ENCODE measurements at places on chromosomes 16 and 17.

GRCh38 chr17:20289984-20290383 is 177.4 kb downstream of the LGALS9B start:
- no peak for DNase-seq

DNA sequence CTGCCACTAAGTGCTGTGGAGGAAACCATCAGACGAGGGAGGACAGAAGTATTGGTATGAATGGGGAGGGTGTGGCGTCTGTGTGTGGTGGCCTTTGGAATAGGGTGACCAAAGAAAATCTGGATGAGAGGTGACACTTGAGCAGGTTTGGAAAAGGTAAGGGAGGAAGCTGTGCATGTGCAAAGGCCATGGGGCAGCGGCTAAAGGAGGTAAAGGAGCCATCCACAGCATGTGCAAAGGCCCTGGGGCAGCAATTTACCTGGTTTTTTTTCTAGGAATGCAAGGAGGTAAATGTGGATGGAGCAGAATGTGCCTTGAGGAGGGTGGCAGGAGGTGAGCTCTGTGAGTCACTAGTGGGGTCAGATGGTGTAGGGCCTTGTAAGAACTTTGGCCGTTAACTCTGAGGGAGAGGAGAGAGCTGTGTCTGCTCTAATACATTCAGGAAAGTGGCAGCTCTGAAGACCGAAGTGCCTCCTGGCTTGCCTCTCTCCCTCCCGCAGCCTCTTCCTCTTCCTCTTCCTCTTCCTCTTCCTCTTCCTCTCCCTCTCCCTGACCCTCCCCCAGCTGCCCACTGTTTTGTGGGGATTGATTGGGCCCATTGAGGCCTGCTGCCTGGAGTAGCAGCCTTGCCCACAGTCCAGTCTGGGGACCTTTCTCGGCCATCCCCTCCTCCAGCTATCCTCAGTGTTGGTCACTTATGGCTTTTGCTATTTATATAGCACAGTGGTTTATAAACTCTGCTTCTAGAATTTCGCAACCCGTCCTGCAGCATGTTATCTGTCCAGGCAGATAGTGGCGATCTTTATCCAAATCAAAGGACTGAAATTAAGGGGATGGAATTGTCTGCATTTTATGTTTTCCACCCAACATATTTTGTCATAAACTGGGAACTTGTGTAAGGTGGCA is 38.7 kb downstream of the CMIP start:
- peak; percentile 40 for DNase-seq

DNA sequence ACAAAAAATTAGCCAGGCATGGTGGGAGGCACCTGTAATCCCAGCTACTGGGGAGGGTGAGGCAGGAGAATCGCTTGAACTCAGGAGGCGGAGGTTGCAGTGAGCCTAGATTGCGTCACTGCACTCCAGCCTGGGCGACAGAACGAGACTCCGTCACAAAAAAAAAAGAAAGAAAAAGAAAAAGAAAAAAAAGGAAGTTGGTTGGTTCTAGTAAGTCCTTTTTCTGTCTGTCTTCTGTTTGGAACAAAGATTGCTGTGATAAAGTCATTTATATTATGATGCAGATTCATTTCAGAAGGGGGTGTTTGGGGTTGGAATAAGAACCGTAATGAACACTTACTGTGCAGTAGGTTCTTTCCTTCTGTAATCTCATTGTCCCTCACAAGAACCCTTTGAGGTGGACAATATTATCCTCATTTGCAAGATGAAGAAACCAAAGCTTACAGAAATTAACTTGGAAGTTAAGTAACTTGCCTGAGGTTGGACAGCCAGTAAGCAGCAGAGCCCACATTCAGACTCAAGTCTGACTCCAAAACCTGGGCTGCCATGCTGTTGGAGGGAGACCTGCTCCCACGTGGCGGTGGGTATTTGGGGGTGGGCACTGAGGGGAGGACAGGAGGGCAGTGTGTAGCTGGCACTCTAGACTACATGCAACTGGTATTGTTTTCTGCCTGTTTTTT is 10.3 kb downstream of the MINK1 start:
- DNase-seq, result peak; percentile 66

- DNase-seq, result no peak
These were observed 66.6 kb upstream of the ZNF469 start for GRCh38 chr16:88316151-88316550.

DNA sequence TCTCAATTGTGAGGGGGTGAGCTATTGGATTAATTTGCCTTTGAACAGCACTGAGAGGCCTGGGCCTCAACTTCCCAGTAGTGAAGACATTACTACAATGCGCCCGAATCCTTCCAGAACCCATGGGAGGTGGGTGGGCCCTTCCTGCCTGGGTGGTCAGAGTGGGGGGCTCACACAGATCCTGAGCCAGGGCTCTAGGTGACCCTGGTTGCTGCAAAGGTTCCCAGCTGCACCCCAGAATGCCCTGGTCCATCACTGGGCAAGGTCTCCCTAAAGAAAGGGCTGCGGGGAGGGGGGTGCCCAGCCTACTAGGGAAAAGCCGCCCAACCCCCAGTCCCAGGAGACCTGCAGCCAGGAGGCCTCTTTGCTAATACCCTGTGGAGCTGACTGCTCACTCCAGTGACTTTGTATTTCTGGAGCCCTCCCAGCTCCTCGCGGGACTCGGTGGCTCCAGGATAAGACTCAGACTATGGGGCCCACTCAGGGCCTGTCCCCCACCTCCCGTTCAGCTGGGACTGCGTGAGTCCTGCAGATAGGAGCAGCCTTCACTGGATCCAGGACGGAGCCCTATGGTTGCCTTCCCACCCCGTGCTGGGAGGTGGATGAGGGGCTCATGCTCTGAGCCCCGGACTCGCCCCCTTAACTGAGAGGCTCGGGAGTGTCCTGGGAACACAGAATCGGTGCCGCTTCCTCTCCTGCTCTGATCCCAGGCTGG is 40.2 kb downstream of the SLC7A5 start:
- no peak for DNase-seq

All from inflammatory macrophage treated with lipopolysaccharide for 4 hours (primary cell).